ENCODE measurements at places on chromosomes 4 and X. TPM values are rescaled to one million over a fixed set of nuclear protein-coding genes. Genes with fewer than 3 reads are reported as not detected.

GRCh38 chrX:12967711-12968465 is 7.0 kb upstream of the TMSB4X start:
- DNase-seq: no peak

DNA sequence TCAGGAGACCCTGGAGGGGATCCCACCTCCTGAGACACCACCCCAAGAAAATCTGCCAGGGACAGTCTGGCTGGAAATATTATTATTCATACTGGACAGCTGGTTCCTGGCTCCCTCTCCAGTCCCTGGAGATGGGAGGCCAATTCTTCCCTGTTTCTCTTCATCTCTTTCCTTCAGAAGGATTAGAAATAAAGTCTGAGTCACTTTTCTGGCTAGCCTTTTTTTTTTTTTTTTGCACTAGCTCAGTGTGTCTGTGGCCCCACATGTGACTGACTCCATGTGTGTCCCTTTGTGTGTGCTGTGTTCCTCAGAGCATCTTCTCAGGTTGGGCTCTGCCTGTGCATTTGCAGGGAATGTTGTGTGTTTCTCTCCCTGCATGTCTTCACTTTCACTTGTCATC is 1.8 kb upstream of the FRMPD3 start:
- no peak for DNase-seq

GRCh38 chrX:68901519-68901918 is 72.7 kb downstream of the EFNB1 start:
- DNase-seq: no peak

DNA sequence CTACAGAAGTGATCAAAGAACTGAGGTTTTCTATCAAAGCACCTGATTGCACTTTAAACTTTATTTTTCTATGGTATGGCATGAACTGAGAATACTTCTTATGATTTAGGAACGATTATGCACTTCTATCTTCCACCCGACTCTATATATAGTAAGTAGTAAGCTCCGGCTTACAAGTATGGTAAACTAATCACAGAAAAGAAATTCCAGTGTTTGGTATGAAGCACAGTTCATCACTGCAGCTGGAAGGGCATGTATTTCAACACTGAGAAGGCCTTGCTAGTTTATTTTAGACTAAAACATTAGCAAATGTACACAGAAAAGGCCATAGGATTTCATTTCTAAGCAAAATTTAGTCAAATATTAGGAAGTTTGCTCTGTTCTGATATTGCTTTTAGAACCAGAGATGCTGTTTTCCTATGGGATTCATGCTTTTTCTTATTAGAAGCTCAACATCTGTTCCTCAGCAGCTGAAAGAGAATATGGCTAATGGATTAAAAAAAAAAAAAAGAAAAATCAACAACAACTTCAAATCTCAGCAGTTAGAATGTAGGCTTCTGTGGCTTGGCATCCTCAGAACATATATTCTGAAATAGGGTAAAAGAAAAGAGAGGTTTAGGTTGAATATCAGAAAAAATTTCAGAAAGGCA is 273.5 kb downstream of the C4orf33 start:
- DNase-seq: no peak

GRCh38 chrX:133254666-133255065 is 36.5 kb upstream of the TFDP3 start:
- no peak for DNase-seq

GRCh38 chrX:9729171-9729885 is 36.3 kb downstream of the GPR143 start:
- no peak for DNase-seq

DNA sequence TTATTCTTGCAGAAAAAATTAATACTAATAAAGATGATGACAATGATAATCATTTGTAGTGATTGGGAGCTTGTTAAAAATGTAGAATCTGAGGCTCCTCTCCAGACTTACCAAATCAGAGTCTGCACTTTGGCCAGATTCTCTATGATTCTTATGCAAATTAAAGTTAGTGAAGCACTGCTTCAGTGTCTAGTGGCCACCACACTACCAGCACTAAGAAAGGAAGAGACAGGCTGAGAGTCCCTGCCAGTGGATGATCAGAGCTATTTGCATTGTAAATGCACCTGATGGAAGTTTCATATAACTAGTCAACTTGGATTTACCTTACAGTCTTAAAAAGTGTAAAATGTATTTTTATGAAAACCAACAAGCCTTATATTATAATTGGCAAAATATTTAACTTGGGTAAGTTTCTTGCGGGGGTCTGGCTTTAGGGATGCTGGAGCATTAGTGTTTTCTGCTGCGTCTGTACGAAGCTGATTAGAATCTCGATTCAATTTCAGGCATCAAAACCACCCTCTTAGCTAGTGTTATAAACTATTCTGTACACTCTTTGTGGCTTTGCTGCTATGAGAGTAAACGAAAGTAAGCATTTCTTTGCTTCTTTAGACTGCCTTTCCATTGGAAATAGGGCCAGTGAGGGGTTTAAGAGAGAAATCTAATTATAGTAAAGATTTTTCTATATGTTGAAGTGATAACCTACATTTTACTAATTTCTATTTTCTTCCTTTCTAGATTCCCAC is 114.1 kb downstream of the TLL1 start:
- no peak for DNase-seq

DNA sequence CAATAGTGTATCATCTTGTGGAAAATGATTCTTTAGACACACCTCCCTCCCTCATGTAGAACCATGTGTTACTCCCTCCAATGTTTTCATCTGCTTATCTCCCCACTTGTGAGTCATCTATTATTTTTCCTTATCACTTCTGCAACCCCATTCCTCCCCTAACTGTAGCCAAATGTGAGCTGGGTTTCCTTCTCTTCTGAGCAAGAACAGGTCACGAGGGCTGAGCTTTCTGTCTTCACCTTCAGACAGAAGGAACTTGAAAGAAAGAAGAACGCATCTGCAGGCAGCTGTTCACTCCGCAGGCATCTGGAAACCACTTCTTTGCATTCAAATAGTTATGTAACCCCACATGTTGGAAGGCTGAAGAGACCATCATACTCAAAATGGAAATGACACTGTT is 1.8 kb downstream of the PPP1R2C start:
- no peak for DNase-seq

DNA sequence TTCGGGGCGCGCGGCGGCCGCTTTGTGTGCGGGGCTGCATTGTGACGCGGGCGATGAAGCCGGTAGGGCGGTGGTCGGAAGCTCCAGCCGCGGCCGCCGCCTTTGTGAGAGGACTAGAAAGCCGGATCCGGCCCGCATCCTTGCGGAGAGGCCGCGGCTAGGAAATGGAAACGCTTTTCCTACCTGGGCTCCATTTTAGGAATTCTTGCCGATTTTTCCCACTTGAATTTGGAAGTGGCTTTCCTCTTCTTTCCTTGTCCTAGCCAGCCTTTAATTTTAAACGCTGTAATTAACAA is 708 bp downstream of the TMSB4X start:
- DNase-seq: no peak

DNA sequence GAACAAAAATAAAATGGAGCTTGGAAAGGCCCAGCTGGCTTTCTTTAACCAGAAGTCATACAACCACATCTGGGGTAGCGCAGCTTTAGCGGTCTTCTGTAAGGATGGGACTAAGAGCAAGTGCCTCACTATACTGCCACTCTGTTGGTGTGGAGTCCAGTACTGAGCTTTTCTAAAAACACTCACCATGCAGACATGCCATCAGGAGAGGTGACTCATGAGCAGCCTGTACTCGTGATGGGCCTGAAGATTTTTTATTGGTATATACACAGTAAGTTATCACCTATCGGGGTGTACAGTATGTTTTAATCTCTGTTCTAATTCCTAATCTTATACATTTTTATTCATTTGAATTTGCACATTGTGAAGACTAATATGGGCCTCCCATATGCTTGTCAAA is 9.6 kb downstream of the PPP3CA start:
- no peak for DNase-seq

- DNase-seq: no peak
Measured at GRCh38 chr4:62797221-62797620, 1597.1 kb downstream of the ADGRL3 start.

DNA sequence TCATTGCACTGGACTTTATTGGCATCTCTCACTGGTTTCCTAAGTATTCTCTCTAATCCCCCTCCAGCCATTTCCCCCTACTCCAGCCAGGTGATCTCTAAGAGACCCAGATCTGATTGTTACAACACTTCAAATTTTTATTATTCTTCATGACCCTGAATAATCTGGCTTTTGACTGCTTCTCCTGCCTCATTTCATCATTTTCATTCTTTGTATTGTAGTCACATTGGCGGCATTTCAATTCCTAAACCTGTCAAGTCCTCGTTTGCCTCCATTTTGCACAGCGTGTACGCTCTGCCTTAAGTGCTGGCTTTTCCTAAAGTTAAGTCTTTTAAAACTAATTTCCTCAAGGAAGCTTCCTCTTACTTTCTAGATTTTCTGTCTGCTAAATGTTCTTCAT is 31.6 kb downstream of the UBE2K start:
- DNase-seq: no peak

- no peak for DNase-seq
Measured at GRCh38 chrX:51144828-51145442, 187.7 kb upstream of the NUDT10 start.

DNA sequence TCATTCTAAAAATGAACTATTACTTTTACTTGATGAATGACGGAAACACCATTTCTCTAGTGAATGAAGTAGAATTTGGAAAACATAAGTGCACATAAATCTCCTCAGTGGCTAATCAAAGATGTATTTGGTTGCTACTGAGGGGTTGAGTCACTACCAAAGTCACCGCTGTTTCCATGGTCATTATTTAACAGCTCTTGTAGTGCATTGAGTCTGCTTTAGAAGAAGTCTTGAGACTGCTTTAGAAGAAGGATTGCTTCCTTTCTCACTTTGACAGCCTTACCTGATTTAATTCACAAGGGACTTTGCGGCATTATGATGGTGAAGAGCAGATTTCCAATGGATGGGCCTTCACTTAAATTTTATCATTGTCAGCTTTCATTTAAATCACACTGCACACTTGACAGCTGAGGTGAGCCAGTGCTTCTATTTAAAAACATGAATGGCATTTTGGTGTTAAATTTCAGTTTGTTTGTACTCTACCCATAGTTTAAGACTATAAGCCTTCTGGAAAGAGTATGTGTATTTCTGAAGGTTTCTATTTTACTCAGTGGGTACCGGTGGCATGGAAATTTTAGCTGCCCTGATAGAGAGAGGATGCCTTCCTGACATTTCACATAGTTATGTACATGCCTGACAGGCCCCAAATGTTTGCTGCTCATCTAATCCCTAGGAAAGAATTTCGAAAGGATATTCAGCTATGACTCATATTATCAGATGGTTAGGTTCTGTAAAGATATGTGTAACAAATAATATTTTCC is 9.5 kb downstream of the ASB5 start:
- no peak for DNase-seq

DNA sequence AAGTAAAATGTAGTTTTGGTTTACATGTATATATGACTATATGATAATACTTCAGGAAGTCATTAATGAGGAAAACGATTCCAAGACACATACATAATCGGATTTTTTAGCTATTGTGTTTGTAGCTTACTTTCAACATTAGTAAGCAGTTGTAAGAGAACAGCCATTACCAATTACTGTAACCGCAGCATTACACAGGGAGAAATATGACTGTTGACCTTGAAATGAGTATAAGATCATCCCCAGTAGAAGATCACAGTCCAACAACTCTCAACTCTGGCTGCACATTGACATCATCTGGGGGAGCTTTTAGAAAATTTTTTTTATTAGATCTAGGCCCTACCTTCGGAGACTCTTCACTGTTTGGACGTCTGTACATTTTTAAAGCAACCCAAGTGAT is 762.0 kb upstream of the MAGEB2 start:
- DNase-seq: no peak

- DNase-seq: peak; percentile 48
Measured at GRCh38 chr4:86594559-86595425, 677 bp downstream of the PTPN13 start.

DNA sequence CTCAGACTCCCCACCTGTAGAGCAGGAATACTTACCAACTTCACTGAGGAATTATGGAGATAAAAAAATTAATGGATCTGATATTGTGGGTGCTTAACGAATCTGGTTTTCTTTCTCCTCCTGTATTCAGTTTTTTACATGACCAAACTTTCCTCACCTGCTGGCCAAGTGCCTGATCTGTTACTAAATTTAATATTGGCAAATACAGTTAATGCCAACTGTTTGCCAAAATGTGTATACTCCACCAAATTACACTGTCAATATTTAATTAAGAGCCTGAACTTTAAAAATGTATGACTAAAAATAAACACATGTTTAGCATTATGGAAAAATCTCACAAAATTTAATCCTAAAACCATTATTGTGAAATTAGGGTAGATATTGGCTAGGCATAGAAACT is 3.3 kb downstream of the PGRMC2 start:
- no peak for DNase-seq

- no peak for DNase-seq
Measured at GRCh38 chr4:110823251-110823650, 200.4 kb upstream of the PITX2 start.

GRCh38 chr4:136900696-136901095 is 631.6 kb downstream of the PCDH18 start:
- DNase-seq: no peak

DNA sequence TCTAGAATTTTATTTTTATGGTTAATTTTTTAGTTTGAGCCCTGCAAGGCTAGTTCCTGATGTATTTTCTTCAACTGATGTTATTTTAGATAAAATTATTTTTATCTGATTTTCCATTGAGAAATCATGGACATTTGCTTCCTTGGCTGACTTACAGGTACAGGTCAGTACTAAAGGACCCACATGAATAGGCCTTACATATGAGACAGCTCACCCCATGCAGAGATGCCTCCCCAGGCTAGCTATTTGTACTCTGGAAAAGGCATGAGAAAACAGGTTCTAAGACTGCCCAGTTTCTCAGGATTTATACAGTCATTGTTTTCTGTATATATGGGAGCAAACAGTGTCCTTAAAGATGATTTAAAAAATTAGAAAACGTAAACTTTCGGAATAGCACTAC is 255.5 kb downstream of the BMPR1B start:
- DNase-seq: no peak

DNA sequence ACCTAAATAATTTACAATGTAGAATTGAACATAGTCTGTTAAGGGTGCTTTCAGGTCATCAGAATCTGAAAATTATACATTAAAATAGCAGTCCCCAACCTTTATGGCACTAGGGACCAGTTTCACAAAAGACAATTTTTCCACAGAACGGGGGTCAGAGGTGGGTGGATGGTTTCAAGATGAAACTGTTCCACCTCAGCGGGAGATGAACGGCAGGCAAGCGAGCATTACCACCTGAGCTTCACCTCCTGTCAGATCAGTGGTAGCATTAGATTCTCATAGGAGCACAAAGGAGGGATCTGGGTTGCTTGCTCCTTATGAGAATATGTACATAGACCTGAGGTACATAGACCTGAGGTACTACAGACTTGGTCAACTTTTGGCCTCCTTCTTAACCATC is 29.0 kb downstream of the LRBA start:
- DNase-seq: no peak

Gene PDCL2
- polyA plus RNA-seq: not detected

Gene RPS6KA6
- polyA plus RNA-seq: 22.4 TPM

Gene USP17L19
- not detected for polyA plus RNA-seq

Gene TKTL2
- not detected for polyA plus RNA-seq

Gene PABPC1L2B
- polyA plus RNA-seq: not detected

Gene SPOCK3
- 9.2 TPM for polyA plus RNA-seq

Gene GAGE2A
- not detected for polyA plus RNA-seq

Gene PNMA5
- polyA plus RNA-seq: 0.19 TPM

Measured in right renal pelvis (tissue), 4 donors.